Upper lobe of left lung (tissue), 6 donors: ENCODE measurements at places on chromosomes 2 and 18. TPM values are rescaled to one million over a fixed set of nuclear protein-coding genes. Genes with fewer than 3 reads are reported as not detected.

The HOXD9 gene
- total RNA-seq: not detected

- DNase-seq: no peak
- H3K36me3 ChIP-seq: no peaks in the 10 kb centered on the region
- H3K4me1 ChIP-seq: no peaks in the 10 kb centered on the region
- H3K4me3 ChIP-seq: no peak overlapping the region
Observed at GRCh38 chr2:209661286-209661894, 110.2 kb upstream of the UNC80 start.

DNA sequence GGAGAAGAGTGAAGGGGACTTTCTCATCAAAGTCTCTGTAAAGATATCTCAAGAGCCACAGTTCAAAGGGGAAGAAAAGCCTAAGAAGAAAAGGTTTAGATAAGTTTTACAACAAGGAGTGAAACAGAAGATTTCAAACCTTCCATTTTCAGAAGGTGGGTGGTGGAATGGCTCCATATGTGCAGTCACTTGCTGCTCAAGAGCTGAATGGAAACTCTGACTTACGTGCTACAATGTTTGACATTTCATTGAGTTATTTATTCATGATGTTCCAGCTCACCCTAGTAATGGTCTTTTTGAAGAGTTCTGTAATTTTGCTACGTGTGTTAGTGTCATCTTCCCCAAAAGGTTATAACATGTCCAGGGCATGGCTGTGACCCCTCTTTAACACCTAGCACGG, 21.7 kb downstream of the LCT start:
- no peaks in the 10 kb centered on the region for H3K36me3 ChIP-seq
- no peaks in the 10 kb centered on the region for H3K27me3 ChIP-seq
- H3K4me1 ChIP-seq: no peaks in the 10 kb centered on the region
- H3K4me3 ChIP-seq: no peak overlapping the region
- H3K27ac ChIP-seq: no peak overlapping the region

- no peak overlapping the region for H3K4me3 ChIP-seq
- H3K36me3 ChIP-seq: no peaks in the 10 kb centered on the region
- H3K4me1 ChIP-seq: no peaks in the 10 kb centered on the region
- no peak for DNase-seq
- no peak overlapping the region for H3K27ac ChIP-seq
Observed at GRCh38 chr2:20992201-20992711, 51.6 kb downstream of the APOB start.

DNA sequence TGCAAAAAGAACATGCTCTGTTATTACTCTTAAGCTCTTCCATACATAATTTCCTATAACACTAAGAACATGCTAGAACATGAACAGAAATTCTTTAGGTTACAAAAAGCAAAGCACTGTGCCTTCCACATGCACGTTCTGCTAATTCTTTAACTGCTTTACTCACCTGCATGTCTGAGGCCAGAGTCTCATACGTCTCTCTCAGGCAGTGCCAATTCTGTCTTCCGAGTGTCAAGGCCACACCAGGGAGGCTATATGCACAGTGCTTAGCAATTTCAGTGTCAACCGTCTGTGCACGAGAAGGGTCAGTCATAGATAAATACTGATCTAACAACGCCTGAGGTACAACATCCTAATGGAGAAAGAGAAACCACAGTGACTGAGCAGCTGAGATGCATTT, 55.1 kb downstream of the PPP4R1 start:
- no peaks in the 10 kb centered on the region for H3K27me3 ChIP-seq
- no peak overlapping the region for H3K27ac ChIP-seq
- no peak overlapping the region for H3K4me3 ChIP-seq
- H3K4me1 ChIP-seq: peaks cover 3% of the 10 kb centered on the region

- H3K4me1 ChIP-seq: peaks cover 5% of the 10 kb centered on the region
- no peak overlapping the region for H3K4me3 ChIP-seq
- H3K36me3 ChIP-seq: no peaks in the 10 kb centered on the region
- H3K27me3 ChIP-seq: no peaks in the 10 kb centered on the region
- H3K27ac ChIP-seq: no peak overlapping the region
Observed at GRCh38 chr2:50396298-50396631, 635.7 kb downstream of the NRXN1 start.

- H3K4me1 ChIP-seq: no peaks in the 10 kb centered on the region
- H3K27me3 ChIP-seq: no peaks in the 10 kb centered on the region
- DNase-seq: no peak
- no peak overlapping the region for H3K27ac ChIP-seq
- no peak overlapping the region for H3K4me3 ChIP-seq
Observed at GRCh38 chr2:216426938-216427337, 14.7 kb downstream of the SMARCAL1 start.

- H3K4me1 ChIP-seq: no peaks in the 10 kb centered on the region
- no peak overlapping the region for H3K4me3 ChIP-seq
- H3K27me3 ChIP-seq: no peaks in the 10 kb centered on the region
- no peaks in the 10 kb centered on the region for H3K36me3 ChIP-seq
- H3K27ac ChIP-seq: no peak overlapping the region
- no peak for DNase-seq
Observed at GRCh38 chr2:175552902-175553301, 371.4 kb upstream of the ATP5MC3 start.

DNA sequence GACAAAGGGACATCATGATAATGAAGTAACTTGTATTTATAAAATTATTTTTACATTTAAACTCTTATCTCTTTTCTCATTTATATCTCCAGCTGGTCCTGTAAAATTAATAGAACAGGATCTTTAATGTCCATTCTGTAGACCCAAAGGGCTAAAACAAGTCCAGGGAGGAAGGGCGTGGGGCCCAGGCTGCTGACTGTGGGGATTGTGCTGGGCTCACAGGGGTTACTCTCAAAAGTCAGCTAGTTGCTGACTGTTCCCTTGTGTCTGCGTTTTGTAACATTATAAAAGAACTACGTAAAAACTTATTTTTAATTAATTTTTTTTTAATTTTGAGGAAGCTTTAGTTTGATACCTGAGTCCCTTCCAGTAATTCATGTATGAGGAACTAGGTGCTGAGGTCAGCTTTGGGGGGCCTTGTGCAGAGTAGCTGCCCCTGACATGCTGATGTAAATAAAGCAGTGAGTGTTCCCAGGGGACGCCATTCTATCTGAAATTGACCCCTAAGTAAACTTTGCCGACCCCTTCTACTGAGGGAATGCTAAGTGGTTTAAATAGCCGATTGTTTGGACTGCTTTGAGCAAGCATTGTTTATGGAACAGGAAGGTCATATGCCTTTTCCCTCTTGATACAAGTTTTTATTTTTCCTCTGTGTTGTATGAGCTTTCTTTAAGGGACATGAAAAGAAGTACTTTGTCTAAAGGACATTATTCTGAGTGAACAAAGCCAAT, 56.4 kb downstream of the MERTK start:
- no peaks in the 10 kb centered on the region for H3K36me3 ChIP-seq
- DNase-seq: no peak
- no peak overlapping the region for H3K27ac ChIP-seq
- no peaks in the 10 kb centered on the region for H3K27me3 ChIP-seq
- H3K4me1 ChIP-seq: peaks cover 12% of the 10 kb centered on the region

DNA sequence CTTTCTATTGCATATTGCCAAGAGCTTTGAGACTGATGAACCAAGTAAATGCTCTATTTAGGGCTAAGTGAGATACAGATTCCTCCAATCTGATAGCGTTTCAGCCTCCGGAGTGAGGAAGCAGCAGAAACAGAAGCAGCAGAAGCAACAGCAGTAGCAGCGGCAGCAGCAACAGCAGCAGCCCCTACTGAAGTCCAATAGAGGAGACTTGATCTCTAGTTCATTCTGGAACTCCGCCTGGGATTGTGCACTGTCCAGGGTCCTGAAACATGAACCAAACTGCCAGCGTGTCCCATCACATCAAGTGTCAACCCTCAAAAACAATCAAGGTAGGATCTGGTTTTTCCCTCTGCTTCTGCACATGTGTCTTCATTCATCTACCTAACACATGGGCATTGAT, at the start of gene DPP10:
TSS of gene DPP10 (plus strand) at position 132 of the 400 bp plus-strand sequence.
- H3K4me3 ChIP-seq: no peak within 1 kb of the TSS
- no peak for DNase-seq
- H3K27me3 ChIP-seq: no peaks in the 10 kb centered on the region
- H3K36me3 ChIP-seq: no peaks in the 10 kb centered on the region

The GAD1 gene
- total RNA-seq: not detected

The MAT2A gene
- total RNA-seq: 152 TPM

- H3K4me3 ChIP-seq: no peak overlapping the region
- DNase-seq: no peak
- H3K36me3 ChIP-seq: no peaks in the 10 kb centered on the region
- no peaks in the 10 kb centered on the region for H3K4me1 ChIP-seq
- no peaks in the 10 kb centered on the region for H3K27me3 ChIP-seq
Observed at GRCh38 chr2:224457408-224458096, 55.6 kb upstream of the FAM124B start.

DNA sequence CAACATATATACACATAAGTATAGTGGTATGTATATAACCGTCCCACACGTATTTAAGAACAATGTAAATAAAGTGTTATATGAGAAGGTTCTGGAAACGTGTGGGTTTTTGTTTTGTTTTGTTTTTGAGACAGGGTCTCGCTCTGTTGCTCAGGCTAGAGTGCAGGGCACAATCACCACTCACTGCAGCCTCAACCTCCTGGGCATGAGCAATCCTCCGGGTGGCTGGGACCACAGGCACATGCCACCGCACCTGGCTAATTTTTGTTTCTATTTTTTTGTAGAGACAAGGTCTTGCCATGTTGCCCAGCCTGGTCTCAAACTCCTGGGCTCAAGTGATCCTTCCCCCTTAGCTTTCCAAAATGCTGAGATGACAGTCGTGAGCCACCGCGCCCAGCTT, 6.2 kb downstream of the ADAM17 start:
- no peak for DNase-seq
- peaks cover 69% of the 10 kb centered on the region for H3K4me1 ChIP-seq
- H3K4me3 ChIP-seq: no peak overlapping the region
- peak overlapping the region; percentile 29 for H3K27ac ChIP-seq
- H3K27me3 ChIP-seq: no peaks in the 10 kb centered on the region

The LRP2 gene
- total RNA-seq: 20.0 TPM

The ST6GAL2 gene
- 0.46 TPM for total RNA-seq

The GCKR gene
- total RNA-seq: not detected

- peaks cover 12% of the 10 kb centered on the region for H3K4me1 ChIP-seq
- no peaks in the 10 kb centered on the region for H3K27me3 ChIP-seq
- DNase-seq: no peak
Observed at GRCh38 chr2:191202881-191203397, 42.3 kb upstream of the MYO1B start.

The PMAIP1 gene
- 5.5 TPM for total RNA-seq

GRCh38 chr2:171972329-171972982, 27.3 kb upstream of the METAP1D start:
- no peaks in the 10 kb centered on the region for H3K27me3 ChIP-seq
- peaks cover 9% of the 10 kb centered on the region for H3K36me3 ChIP-seq
- H3K4me1 ChIP-seq: no peaks in the 10 kb centered on the region
- no peak for DNase-seq

- no peak overlapping the region for H3K27ac ChIP-seq
- no peaks in the 10 kb centered on the region for H3K27me3 ChIP-seq
- H3K4me3 ChIP-seq: no peak overlapping the region
Observed at GRCh38 chr2:151367571-151367970, 10.2 kb downstream of the TNFAIP6 start.

DNA sequence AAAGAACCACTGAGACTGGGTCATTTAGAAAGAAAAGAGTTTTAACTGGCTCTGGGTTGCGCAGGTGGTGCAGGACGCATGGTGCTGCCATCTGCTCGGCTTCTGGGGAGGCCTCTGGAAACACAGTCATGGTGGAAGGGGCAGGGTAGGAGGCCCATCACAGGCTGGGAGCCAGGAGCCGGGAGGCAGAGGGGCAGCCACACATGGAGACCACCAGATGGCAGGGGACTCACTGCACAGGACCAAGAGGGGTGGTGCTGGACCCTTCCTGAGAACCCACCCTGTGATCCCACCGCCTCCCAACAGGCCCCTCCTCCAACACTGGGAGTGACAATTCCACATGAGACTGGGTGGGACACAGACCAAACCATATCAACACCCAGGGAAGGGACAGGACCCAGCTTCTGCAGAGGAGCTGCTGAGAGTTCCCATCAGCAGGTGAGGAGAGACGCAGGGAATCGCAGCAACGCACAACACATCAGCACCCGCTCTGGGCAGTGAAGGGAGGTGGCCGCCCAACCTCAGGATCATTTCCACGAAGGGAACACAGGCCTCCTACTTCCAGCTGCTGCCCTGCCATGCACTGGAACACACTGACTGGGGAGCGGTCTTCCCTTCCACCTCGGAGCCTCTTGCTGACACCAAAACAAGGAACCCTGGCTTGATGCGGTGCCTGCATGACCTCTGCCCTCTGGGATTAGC, 130.7 kb downstream of the TPO start:
- H3K4me1 ChIP-seq: no peaks in the 10 kb centered on the region
- DNase-seq: no peak
- no peak overlapping the region for H3K4me3 ChIP-seq
- no peak overlapping the region for H3K27ac ChIP-seq

GRCh38 chr2:74676331-74676730, 22.3 kb downstream of the SEMA4F start:
- H3K27ac ChIP-seq: no peak overlapping the region
- H3K4me1 ChIP-seq: no peaks in the 10 kb centered on the region
- no peaks in the 10 kb centered on the region for H3K27me3 ChIP-seq
- H3K4me3 ChIP-seq: no peak overlapping the region
- peaks cover 54% of the 10 kb centered on the region for H3K36me3 ChIP-seq

The UGT1A10 gene
- total RNA-seq: not detected

The PPP1R1C gene
- total RNA-seq: 10.9 TPM

GRCh38 chr2:180000434-180000833, 6.7 kb downstream of the CWC22 start:
- peaks cover 4% of the 10 kb centered on the region for H3K4me1 ChIP-seq
- no peaks in the 10 kb centered on the region for H3K36me3 ChIP-seq
- H3K27ac ChIP-seq: no peak overlapping the region
- DNase-seq: no peak
- H3K4me3 ChIP-seq: no peak overlapping the region

DNA sequence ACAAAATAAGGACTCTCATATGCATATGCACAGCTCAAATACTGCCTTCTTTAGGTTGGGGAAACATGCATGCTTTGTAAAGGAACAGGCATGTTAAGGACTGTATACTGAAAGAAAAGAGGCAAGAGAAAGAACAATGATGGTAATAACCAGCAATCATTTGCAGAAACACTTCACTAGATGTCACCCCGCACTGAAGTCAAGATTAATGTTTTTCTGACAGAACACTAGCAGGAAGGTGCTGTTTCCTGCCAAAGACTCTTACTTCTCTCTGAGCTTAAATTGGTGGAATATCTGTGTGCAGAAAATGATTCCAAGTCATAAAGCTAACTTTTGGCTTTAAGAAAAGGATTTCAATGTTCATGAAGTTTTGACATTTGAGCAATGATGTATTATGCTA, 19.3 kb upstream of the CSRNP3 start:
- H3K27me3 ChIP-seq: no peaks in the 10 kb centered on the region
- H3K4me3 ChIP-seq: no peak overlapping the region
- no peaks in the 10 kb centered on the region for H3K36me3 ChIP-seq
- no peak for DNase-seq
- no peak overlapping the region for H3K27ac ChIP-seq
- no peaks in the 10 kb centered on the region for H3K4me1 ChIP-seq

GRCh38 chr2:235055891-235056516, 104.2 kb downstream of the SH3BP4 start:
- no peak overlapping the region for H3K27ac ChIP-seq
- no peak for DNase-seq
- H3K4me3 ChIP-seq: no peak overlapping the region
- peaks cover 31% of the 10 kb centered on the region for H3K36me3 ChIP-seq

The TMEM131 gene
- total RNA-seq: 30.5 TPM

- H3K4me1 ChIP-seq: peaks cover 4% of the 10 kb centered on the region
- peak; percentile 18 for DNase-seq
- no peaks in the 10 kb centered on the region for H3K27me3 ChIP-seq
- H3K4me3 ChIP-seq: no peak overlapping the region
- H3K27ac ChIP-seq: no peak overlapping the region
Observed at GRCh38 chr2:239609162-239609561, 208.3 kb upstream of the HDAC4 start.
